Choroid plexus epithelial cell (primary cell): ENCODE measurements at places on chromosomes 3 and 15.
A peak's percentile ranks its signal among the peaks of the same experiment; 100 is the strongest.

DNA sequence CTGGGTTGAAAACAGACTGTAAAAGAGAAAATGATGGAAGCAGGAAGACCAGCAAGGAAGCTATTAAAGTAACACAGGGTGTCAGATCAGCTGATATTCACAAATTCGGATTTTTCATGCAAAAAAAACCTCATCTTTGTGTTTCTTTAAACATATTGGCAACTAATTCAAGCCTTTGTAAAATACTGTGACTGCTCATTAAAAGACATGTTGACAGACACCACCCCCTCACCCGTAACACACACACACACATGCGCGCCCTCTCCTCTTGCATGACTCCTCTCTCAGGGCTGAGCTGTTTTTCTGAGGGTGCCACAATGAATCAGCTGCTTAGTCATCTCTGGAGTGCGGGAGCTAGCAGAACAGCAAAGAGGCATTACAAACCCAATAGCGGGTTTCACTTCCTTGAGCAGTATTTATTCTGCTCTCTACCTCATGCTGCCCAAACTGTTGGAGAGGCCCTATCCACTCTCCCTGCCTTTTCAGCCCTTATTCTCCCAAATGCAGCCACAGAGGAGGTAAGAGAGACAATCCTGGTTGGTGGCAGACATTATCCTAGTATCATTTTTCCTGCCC lies 35.8 kb upstream of the CCDC80 start:
- DNase-seq = peak; percentile 98

DNA sequence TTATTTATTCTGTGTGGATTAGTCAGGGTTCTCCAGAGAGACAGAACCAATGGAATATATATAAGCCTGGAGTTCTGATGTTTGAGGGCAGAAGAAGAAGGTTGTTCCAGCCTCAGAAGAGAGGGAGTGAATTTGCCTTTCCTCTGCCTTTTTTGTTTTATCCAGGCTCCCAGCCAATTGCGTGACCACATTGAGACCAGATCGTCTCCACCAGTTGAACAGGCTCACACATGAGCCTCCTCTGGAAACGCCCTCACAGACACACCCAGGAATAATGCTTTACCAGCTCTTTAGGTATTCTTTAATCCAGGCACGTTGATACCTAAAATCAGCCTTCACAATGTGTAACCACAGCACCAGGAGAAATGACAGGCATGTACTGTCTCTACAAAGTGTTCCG lies 923.1 kb downstream of the TBL1XR1 start:
- DNase-seq = no peak

- no peak for DNase-seq
These were observed 11.7 kb downstream of the RASGRF1 start for GRCh38 chr15:79078763-79079410.

DNA sequence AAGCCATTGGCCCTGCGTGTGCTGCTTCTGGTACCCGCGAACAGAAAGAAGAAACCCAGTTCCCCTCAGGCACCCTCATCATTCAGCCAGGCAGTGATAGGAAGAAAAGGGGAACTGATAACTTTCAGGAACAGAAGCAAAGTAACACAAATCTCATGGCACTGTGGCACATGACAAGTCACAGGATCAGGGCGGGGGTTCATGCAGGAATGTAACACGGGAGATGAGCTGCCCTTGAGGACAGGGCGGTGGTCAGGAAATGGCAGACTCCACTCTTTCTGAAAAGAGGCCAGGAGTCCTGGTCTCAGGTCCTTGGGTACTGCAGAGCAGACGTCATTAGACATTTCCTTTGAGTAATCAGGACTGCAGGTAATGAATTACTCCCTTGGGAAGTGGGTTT lies 95.5 kb downstream of the CCNL1 start:
- DNase-seq = no peak

DNA sequence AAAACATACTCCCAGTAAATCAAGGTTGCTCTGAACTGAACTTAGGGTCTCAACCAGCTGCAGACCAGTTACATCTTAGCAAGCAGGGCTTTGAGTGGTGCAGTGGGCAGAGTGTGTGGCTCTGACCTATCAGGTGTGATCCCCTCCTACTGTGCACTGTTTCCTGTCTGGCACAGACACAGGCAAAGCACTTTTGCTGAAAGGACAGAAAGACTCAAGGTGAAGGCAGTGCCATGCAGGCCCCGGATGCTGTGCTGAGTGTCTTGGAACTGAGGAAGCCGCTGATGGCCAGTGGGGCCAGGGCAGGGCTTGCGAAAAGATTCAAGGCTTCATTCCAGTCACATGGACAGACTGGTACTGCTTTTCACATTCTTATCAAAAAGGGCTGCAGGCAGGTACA lies 85.2 kb downstream of the CACNA1D start:
- DNase-seq = no peak

DNA sequence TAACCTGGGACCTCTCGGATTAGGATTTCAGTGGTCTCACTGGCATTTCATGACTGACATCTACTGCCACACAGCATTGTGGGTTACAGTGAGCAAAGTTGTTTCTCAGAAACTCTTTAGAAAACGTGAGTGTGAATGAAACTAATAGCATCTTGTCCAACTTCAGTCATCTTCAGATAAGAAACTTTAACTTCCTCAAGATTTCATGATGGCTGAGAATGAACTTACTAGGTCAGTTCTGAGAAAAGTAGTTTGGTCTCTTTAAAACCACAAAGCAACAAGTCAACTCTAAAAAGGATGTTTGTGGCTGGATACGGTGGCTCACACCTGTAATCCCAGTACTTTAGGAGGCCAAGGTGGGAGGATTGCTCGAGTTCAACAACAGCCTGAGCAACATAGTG lies 14.2 kb upstream of the HOMER2 start:
- no peak for DNase-seq

GRCh38 chr15:91916051-91916450 lies 62.5 kb downstream of the SLCO3A1 start:
- no peak for DNase-seq

DNA sequence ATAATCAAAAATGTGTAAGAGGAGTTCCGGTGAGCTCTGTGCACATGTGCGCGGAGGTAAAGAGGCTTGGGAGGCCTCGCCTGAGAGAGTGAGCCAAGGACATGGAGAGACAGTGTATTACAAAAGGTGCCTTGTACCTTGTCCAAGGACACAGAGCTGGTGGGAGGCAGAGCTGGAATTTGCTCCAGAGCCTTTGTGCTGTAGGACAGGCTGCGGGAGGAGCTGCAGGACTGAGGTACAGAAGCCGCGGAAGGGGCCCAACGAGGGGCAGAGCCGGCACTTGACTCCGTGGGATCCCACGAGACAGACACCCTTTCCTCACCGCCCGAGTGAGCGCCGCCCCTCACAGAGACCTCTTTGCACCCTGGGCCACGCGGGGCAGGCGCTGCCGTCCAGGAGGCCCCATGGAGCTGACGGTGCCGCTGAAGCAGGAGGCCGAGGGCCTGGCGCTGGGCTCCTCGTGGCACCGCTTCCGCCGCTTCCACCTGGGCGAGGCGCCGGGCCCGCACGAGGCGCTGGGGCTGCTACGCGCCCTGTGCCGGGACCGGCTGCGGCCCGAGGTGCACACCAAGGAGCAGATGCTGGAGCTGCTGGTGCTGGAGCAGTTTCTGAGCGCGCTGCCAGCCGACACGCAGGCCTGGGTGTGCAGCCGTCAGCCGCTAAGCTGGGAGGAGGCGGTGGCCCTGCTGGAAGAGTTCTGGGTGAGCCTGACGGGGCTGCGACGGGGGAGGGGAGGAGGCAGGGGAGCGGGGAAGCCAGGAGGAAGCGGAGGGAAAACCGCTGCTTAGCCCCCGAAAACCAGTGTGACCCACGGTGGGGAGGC lies 68.7 kb downstream of the SLTM start:
- peak; percentile 45 for DNase-seq

GRCh38 chr3:126964261-126964660 lies 18.7 kb upstream of the PLXNA1 start:
- DNase-seq = no peak

DNA sequence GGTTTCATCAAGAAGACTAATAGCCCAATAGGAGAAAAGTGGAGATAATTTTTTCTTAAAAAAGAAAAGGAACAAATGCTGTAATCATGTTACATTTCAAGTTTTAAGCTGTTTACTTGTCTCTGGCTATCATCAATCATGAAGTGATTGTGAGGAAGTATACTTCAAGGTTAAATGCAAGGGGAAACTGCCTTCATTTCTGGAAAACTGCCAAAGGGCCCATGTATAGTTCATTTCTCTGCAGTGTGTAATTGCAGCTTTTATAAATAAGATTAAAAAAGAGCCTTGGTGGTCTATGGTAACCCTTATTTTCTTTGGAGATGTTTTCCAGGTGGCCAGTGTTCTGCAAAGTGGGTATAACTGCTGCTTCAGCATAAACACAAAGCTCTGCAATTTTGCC lies 101.9 kb downstream of the GRM7 start:
- DNase-seq = no peak
